ENCODE measurements at places on chromosomes 4 and X.

GRCh38 chrX:41449615-41450014, 2.5 kb downstream of the NYX start:
- peaks cover 16% of the 10 kb centered on the region for H3K4me1 ChIP-seq
- H3K36me3 ChIP-seq, result no peaks in the 10 kb centered on the region
- no peak overlapping the region for H3K27ac ChIP-seq
- H3K4me3 ChIP-seq, result no peak overlapping the region
- H3K27me3 ChIP-seq, result no peaks in the 10 kb centered on the region
- peak; percentile 55 for DNase-seq

DNA sequence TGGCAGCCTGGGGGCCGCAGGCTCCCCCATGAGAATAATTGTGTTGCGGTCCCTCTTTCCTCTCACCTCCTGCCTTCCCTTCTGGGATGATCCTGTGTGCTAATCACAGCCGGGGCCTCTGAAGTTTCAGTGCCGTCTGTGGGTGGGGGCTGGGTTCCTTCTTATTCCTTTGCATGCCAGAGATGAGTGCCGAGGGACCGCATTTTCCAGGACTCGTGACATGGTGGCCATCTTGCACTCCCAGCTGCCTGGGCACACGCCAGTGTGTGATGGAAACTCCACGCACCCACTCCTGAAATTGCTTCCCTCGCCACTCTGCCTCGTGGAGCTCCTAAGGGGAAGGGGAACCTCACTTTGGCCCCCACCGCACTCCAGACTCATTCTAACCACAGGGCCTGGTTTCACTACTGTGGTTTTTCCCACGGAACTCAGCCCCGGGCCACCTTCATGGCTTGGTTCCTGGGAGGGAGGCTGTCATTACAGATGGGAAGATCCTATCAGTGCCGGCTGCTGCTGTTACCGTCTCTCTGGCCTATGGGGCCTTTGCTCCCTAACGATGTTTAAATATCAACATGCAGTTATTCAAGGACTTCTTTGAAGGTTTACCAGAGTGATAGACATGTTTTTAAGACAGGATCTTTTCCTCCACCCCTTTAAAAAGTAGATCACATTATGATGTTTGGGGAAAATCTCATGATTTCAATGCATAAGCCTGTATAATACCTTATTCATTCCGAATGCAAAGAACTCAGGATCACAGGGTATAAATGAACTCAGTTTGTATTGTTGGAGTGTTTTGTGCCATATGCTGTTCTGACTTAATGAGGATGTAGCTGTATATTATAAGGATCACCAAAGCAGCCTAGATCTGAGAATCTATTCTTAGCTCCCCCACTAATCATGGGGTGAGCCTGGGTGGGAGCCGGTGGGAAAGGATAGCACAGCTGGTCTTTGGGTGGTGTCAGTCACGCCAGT, 89.6 kb downstream of the SORCS2 start:
- DNase-seq, result no peak
- no peaks in the 10 kb centered on the region for H3K4me1 ChIP-seq
- H3K4me3 ChIP-seq, result no peak overlapping the region
- H3K27me3 ChIP-seq, result no peaks in the 10 kb centered on the region
- H3K36me3 ChIP-seq, result no peaks in the 10 kb centered on the region
- no peak overlapping the region for H3K27ac ChIP-seq

DNA sequence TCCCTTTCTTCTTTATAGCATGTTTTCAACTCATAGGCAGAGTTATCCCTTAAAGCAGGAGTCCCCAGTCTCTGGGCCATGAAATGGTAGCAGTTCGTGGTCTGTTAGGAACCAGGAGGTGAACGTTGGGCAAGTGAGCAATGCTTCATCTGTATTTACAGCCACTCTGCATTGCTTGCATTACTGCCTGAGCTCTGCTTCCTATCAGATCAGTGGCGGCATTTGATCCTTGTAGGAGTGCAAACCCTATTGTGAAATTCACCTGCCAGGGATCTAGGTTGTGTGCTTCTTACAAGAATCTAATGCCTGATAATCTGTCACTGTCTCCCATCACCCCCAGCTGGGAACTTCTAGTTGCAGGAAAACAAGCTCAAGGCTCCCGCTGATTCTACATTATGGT, 39.8 kb downstream of the DTHD1 start:
- no peak overlapping the region for H3K4me3 ChIP-seq
- H3K4me1 ChIP-seq, result no peaks in the 10 kb centered on the region
- H3K36me3 ChIP-seq, result no peaks in the 10 kb centered on the region

GRCh38 chr4:10677796-10678497, 6.6 kb downstream of the CLNK start:
- no peak for DNase-seq
- H3K36me3 ChIP-seq, result no peaks in the 10 kb centered on the region
- H3K27me3 ChIP-seq, result no peaks in the 10 kb centered on the region
- no peak overlapping the region for H3K27ac ChIP-seq

DNA sequence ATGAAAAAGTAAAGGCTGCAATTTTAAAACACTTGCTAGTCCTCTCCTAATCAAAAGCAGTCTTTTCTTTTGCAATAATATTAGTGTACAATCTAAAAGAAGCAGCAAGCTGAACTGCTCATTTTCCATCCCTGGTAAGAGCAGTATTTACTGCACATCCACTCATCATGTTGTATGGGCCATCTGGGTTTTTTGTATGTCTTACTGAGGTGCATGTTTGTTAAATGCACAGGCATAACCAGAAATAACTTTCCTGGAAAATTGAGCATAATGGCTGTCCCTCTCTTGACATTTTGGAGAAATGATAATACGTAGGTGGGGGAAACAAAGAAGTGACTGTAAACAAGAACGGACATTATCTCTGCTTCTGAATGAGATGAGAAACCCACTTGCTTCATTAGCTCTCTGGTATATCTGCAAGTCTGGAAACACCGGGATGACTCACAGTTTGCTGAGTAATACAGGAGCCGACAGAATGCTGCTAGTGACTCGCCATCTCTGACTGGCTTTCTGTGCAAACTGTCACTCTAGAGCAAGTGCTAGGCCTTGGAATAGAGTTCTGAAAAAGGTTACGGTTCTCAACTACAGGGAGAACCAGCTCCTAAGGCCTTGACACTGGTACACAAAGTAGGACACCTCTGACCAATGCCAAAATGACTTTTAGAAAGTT, 85.7 kb upstream of the MTM1 start:
- no peak for DNase-seq
- H3K27ac ChIP-seq, result peak overlapping the region; percentile 56
- H3K4me1 ChIP-seq, result peaks cover 89% of the 10 kb centered on the region
- no peak overlapping the region for H3K4me3 ChIP-seq
- no peaks in the 10 kb centered on the region for H3K27me3 ChIP-seq
- peaks cover 33% of the 10 kb centered on the region for H3K36me3 ChIP-seq

DNA sequence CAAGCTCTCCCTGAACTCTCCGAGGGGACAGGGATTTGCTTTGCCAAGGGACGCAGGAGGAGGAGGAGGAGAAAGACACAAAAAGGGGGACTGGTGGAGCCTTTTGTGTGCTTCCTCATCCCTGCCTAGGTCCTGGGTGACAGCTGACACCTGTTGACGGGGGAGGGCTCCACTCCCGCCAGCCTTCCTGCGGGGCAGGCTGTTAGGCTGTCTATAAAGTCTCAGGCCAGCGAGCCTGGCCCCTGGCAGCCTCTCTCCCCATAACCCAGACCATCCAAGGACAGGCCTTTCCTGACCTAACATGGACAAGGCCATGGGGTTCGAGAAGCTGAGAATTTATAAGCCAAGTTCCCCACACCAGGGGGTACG, 832 bp upstream of the EVC2 start:
- H3K27me3 ChIP-seq, result no peaks in the 10 kb centered on the region
- DNase-seq, result no peak
- H3K36me3 ChIP-seq, result no peaks in the 10 kb centered on the region
- H3K4me3 ChIP-seq, result no peak overlapping the region

DNA sequence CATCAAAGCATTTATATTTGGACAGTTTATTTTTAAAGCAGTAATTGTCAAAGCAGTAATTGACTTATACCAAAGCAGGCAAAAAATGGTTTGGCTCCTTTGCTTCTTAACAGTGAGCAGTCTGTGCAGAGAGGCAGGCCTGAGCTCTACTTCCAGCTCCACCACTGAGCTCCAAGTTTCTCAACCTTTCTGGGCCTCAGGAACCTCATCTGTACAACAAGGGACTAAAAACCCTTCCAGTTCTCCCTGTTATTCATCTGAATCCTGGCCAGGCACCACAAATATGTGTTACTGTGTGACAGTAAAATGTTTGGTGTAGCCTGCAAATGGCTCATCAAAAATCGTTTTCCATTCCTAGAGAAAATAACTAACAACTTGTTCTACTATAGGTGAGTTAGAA, 88.7 kb upstream of the TTC29 start:
- H3K36me3 ChIP-seq, result no peaks in the 10 kb centered on the region
- H3K4me1 ChIP-seq, result no peaks in the 10 kb centered on the region
- no peak overlapping the region for H3K27ac ChIP-seq

DNA sequence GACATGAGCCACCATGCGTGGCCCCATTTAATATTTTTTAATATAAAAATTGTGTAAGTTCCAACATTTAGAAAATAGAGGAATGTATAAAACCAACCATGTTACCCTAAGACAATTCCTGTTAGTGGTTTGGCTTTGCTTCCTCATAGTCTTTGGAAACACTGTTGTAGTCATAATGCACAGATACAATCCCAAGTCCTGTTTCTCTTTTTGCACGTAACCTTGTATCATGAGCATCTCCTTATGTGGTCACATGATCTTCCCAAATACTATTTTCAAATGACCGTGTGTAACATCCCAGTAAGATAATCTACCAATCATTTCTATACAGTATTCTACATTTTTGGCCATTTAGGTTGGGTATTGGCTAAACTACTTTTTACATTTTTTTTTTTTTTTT, 13.9 kb upstream of the RHOH start:
- no peak for DNase-seq
- peaks cover 53% of the 10 kb centered on the region for H3K4me1 ChIP-seq
- no peaks in the 10 kb centered on the region for H3K27me3 ChIP-seq
- H3K4me3 ChIP-seq, result no peak overlapping the region

GRCh38 chr4:186724058-186724863, 605 bp upstream of the FAT1 start:
- DNase-seq, result no peak
- no peak overlapping the region for H3K27ac ChIP-seq
- H3K36me3 ChIP-seq, result no peaks in the 10 kb centered on the region
- no peaks in the 10 kb centered on the region for H3K4me1 ChIP-seq
- no peaks in the 10 kb centered on the region for H3K27me3 ChIP-seq

DNA sequence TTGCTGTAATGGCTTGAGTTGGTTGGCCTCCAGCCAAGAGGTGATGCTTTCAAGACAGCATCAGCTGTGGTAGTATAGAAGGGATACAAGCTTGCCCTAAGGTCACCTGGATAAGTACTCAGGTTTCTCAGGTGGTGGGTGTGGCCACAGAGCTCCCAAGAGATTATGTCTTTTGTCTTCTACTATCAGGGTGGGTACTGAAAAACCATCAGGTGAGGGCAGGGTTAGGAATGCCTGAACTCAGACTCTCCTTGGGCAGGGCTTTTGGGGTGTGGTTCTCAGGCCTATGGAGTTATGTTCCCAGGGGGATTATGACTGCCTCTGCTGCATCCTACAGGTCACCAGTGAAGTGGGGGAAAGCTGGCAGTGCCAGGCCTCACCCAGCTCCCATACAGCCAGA, 654.6 kb upstream of the GALNT7 start:
- H3K27ac ChIP-seq, result no peak overlapping the region
- no peaks in the 10 kb centered on the region for H3K36me3 ChIP-seq
- no peak overlapping the region for H3K4me3 ChIP-seq
- H3K27me3 ChIP-seq, result no peaks in the 10 kb centered on the region

GRCh38 chr4:181938631-181939030, 304.6 kb upstream of the TENM3 start:
- H3K27ac ChIP-seq, result no peak overlapping the region
- H3K4me1 ChIP-seq, result no peaks in the 10 kb centered on the region
- DNase-seq, result no peak
- no peak overlapping the region for H3K4me3 ChIP-seq
- H3K27me3 ChIP-seq, result no peaks in the 10 kb centered on the region
- H3K36me3 ChIP-seq, result no peaks in the 10 kb centered on the region

DNA sequence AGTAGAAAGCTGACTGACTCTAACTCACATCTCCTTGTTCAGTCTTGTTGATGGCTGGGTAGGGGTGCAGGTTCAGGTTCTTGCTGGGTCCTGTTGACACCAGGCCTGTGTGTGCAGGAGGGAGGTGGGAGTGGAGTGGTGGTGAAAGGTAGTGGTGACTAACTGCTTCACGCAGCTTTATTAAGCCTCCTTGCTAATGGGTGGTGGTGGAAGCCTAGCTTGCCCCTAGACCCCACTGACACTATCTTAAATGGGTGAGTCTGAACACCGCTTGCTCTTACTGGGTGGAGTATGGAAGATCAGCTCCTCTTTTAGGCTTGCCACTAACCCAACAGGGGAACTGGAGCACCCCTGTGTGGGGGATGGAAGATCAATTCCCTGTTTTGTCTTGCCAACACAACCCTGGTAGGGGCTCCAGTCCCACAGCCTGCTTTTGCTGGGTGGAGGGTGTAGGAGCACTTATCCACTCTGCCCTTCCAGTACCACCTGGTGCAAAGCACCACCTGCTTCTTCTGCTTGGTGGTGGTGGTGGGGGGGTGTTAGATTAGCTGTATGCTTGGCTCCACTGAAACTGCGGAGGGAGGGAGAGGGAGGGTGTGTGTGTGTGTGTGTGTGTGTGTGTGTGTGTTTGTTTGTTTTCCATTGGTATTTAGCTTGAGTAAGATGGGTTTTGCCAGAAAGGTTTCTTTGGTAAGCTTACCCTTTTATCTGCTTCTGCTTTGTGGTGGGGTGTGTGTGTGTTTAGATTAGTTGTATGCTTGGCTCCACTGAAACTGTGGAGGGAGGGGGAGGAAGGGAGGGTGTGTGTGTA, 25.6 kb downstream of the KDM6A start:
- peak; percentile 55 for DNase-seq
- no peaks in the 10 kb centered on the region for H3K36me3 ChIP-seq
- H3K4me3 ChIP-seq, result no peak overlapping the region
- H3K27me3 ChIP-seq, result no peaks in the 10 kb centered on the region

Data from Karpas-422 (cell line).